ENCODE measurements at places on chromosomes 6 and 20. TPM values are rescaled to one million over a fixed set of nuclear protein-coding genes. Genes with fewer than 3 reads are reported as not detected.

The COL20A1 gene
- total RNA-seq: not detected

The CLVS2 gene
- total RNA-seq: not detected

The SLC26A8 gene
- total RNA-seq: not detected

The TRIM15 gene
- total RNA-seq: not detected

The MACROD2 gene
- total RNA-seq: 8.3 TPM

The ZNF318 gene
- total RNA-seq: 14.5 TPM

The BTNL2 gene
- total RNA-seq: not detected

The THEMIS gene
- total RNA-seq: 0.66 TPM

The TREM2 gene
- 3.6 TPM for total RNA-seq

The PDYN gene
- total RNA-seq: not detected

The TMEM74B gene
- not detected for total RNA-seq

The RSPO3 gene
- total RNA-seq: 1.6 TPM

The STX11 gene
- 4.4 TPM for total RNA-seq

The LPIN3 gene
- 11.9 TPM for total RNA-seq
